ENCODE measurements at places on chromosomes 12 and 14.

DNA sequence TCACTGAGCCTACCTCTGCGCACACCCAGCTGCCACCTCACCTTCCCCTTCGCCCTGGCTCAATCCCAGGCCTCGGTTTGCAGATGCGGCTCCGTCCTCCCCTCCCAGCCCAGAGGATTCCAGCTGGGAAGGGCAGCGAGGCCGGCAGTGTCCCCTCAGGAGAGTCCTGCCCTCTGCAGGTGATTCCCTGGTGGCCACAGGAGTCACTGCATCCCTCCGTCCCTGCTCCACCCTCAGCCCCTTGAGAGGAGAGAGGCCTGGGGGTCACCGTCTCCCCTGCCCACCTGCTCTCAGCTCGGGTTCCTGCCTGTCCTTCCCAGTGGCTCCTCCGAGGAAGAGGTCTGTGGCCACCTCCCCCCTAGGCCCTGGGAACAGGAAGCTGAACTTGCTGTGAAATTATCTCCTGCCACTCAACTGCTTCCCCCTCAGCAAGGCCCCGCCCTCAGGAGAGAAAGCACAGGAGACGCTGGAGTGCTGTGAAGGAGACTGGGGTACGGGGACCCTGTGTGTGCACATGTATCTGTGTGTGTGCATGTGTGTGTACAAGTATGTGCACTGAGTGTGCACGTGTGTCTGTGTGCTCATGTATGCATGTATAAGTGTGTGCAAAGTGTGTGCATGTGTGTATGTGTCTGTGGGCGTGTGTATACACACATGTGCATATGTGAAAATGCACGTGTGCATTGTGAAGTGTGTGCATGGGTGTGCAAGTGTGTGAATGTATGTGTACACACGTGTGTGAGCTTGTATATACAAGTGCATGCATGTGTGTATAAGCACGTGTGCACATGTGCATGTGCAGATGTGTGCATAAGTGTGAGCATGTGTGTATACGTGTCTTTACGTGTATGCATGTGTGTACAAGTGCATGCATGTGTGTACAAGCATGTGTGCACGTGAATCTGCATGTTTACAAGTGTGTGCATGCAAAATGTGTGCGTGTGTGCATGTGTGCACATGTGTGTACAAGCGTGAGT lies 13.2 kb upstream of the GALNT9 start:
- DNase-seq, result no peak

GRCh38 chr14:93343266-93343665 lies 3.7 kb upstream of the COX8C start:
- DNase-seq, result no peak

- DNase-seq, result no peak
Measured at GRCh38 chr12:23049180-23049579, 424.2 kb downstream of the ETNK1 start.

DNA sequence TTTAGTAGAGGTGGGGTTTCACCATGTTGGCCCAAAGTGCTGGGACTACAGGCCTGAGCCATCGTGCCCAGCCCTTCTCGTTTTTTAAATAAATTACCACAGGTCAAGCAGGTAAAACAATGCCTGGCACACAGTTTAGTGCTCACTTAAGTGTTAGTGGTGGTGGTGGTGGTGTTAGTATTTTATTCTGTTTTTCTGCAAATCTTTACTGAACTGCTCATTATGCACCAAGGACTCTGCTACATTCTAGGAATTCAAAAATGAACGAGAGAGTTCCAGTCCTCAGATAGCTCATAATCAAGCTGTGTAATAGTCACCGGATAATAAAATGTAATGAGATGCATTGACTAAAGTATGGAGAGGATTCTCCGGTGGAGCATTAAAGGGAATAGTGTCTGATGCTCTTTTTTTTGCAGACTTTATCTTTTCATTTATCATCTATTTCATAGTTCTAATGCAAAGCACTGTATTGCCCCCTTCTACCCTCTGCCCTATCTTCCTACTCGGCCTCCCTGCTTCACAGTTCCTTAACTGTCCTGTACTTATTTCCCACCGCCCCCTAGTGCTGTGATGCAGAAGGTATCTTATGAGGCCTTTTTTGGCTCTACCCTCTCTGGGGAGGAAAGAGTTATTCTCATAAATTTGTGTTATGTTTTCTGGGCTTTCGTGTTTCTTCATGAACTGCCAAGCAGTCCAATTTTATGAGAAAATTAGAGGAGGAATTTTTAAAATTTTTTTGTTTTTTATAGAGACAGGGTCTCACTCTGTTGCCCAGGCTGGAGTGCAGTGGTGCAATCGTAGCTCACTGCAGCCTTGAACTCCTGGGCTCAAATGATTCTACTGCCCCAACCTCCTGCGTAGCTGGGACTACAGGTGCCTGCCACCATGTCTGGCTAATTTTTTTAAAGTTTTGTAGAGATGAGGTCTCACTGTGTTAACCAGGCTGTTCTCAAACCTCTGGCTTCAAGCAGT lies 1.0 kb downstream of the ITFG2 start:
- DNase-seq, result peak; percentile 46
